ENCODE measurements at places on chromosomes 3 and 15.

GRCh38 chr3:108334701-108335100 lies 38.4 kb downstream of the HHLA2 start:
- DNase-seq: no peak

- DNase-seq: no peak
These were observed 102.1 kb downstream of the LINGO1 start for GRCh38 chr15:77530576-77530975.

- DNase-seq: no peak
These were observed 13.2 kb upstream of the IQCF5 start for GRCh38 chr3:51888463-51889105.

DNA sequence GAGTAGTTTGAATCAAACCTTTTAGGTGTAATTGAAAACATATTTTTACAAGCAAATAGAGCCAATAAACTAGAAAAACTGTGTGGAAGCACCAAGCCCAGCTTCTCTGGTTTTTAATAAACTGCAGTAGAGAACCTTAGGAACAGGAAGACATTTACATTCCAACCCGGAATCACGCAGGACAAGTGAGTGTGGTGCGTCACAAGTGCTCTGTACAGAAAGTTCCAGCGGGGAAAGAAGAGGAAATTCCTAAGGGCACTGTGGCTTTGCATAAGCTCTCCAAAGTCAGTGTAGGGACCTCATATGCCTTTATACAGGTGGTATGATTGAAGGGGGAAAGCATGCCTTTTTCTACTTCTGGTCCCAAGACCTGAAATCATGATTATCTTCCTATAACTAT lies 21.6 kb downstream of the COL8A1 start:
- DNase-seq: no peak

GRCh38 chr3:38022896-38023709 lies 6.3 kb downstream of the PLCD1 start:
- DNase-seq: no peak

DNA sequence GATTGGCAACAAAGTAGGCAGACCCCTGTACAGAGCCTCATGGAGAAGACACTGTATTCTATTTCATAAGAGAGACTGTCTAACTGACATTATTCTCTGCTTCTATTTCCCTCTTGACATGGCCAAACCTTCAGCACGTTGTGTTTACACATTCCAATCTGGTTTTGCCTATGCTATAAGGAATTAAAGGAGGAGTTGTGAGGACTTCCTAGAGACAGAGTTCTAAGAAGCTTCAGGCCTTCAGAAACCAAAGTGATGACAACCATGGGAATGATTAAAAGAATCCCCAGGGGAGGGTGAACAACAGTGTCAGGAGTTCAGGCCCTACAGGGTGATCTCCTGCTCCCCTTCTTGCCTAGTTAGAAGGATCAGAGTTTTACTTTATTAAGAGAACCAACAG lies 44.9 kb upstream of the CAPN7 start:
- no peak for DNase-seq

DNA sequence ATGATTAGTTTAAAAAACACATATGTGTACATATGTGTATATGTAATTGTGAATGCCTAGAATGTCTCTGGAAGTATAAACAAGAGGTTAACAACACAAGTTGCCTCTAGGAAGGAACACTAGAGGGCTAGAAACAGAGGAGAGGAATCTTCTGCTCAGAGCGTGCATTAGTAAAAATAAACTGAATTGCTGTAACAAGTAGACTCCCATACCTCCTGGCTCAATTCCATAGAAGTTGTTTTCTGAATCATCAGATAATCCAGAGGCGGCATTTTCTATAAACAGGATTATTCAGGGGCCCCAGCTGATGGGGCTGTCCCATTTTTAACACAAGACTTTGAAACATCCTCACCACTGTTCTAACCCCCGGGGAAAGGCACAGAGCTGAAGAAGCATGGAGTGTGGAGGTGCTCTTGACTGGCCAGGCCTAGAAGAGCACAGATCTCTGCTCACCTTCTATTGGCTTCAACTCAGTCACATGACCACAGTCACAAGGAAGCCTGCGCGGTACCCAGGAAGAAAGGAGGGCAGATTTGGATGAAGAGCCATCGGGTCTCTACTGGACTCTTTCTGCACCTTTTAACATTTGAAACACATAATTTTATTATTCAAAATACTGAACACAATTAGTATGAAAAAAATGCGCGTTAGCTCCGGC lies 145.7 kb downstream of the TLE3 start:
- no peak for DNase-seq

GRCh38 chr15:55959744-55960447 lies 33.5 kb downstream of the NEDD4 start:
- no peak for DNase-seq

DNA sequence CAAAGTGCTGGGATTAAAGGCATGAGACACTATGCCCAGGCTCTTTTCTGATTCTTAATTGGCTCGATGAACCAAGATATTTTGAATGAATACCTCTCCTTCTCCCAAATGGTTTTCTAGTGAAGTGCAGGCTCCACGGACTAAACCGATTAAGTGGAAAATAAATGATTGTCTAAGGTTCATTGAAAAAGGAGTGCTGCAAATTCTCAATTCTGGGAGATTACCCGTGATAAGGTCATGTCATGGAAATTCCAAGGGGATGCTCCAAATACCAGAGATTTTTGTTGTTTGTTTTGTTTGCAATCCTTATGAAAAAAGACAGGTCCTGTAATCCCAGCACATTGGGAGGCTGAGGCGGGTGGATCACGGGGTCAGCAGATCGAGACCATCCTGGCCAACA lies 406.9 kb upstream of the TBL1XR1 start:
- no peak for DNase-seq

GRCh38 chr3:178455226-178455625 lies 81.0 kb upstream of the KCNMB2 start:
- no peak for DNase-seq

DNA sequence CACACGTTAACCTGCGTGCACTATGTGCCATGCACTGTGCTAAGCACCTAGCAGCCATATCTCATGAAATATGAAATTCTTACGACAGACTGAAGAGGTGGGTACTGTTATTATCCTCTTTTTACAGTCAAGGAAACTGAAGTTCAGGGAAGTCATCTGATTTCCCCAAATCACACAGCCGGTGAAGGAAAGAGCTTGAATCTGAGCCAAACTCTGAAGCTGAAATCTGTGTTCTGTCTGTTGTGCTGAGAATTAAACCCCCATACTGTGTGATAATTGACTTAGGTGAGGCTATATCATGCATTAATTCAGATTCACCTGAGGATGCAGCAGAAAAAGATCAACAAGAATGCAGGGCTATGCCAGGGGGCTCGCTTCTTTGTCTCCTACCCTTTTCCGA lies 475 bp downstream of the FAM107A start:
- no peak for DNase-seq

- no peak for DNase-seq
These were observed 411 bp upstream of the EIF2B5 start for GRCh38 chr3:184134746-184135148.

Measured in NCI-H2081 treated with DMSO at 0.1 percent for 48 hours (cell line).